Mammary epithelial cell (primary cell): ENCODE measurements at places on chromosomes 16 and 17. TPM values are rescaled to one million over a fixed set of nuclear protein-coding genes. Genes with fewer than 3 reads are reported as not detected.

TBC1D3K gene
- not detected for polyA plus RNA-seq

DNA sequence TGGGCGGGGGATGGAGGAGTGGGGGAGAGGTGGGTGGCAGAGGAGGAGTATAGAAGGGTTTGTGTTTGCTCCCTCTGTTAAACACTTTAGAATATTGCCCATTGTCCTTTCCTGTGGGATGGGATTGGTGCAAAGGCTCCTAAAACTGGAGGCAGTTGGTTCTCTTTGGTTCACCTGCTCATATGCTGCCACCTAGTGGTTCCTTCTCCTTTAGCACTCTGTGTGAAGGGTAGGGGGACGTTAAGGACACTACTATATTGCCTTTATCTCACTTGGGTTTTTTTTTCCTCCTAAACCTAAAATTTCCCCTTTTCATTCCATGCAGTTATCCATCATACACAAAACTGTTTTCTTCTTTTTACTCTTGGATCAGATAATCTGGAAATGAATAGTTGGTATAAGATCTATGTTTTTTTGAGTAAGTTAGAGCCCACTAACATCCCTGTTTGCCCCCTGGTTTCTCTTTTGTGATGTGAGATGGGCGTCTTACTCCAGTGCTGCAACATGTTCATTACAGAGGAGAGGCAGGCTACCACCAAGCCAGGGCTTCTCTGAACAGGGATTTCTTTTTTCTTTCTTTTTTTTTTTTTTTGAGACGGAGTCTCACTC lies 23.8 kb downstream of the SNX11 start:
- peak; percentile 46 for DNase-seq

DNA sequence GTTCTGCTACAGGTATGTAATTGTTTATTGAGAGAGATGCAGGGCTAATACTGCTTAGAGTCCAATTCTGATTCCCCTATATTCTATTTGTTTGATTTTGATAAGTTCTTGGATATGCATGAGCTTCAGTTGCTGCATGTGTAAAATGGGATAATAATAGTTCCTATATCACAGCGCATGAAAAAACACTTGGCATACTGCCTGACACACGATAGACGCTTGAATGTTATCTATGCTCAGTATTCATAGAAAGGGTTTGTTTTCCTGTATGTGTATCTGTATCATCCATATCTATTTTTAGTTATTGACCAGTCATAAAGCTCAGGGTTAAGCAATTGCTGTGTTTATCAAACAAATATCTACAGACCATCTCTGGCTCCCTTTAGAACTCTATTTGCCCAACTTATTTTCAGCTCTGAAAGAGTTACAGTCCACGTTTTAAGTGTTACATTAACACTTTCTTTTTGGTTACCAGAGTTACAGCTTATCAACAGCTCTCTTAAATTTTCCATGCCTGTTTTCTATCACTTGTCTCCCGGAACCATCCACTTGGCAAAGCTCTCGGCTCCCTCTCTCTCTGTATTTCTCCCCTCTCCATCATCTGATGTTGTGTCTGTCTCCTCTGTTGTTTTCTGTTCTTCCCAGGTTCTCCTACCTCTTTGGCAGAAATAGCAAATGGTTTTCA lies 334.8 kb downstream of the CBLN1 start:
- no peak for DNase-seq

TM4SF5 gene
- polyA plus RNA-seq = not detected

- no peak for DNase-seq
These were observed 24.1 kb upstream of the SCNN1B start for GRCh38 chr16:23278031-23278430.

PTGES3L gene
- 0.40 TPM for polyA plus RNA-seq
